ENCODE measurements at places on chromosomes 3 and 15. TPM values are rescaled to one million over a fixed set of nuclear protein-coding genes. Genes with fewer than 3 reads are reported as not detected.

IGDCC3 gene
- not detected for total RNA-seq

RHOV gene
- 0.27 TPM for total RNA-seq

ZIC1 gene
- total RNA-seq: not detected

SRPRB gene
- total RNA-seq: 131 TPM

MORF4L1 gene
- 264 TPM for total RNA-seq

GP9 gene
- not detected for total RNA-seq

CHMP2B gene
- total RNA-seq: 33.3 TPM

PLSCR2 gene
- not detected for total RNA-seq

Measured in activated CD8-positive, alpha-beta memory T cell treated with anti-CD3 and anti-CD28 coated beads for 36 hours (primary cell).